Stimulated activated CD8-positive, alpha-beta memory T cell treated with anti-CD3 and anti-CD28 coated beads, Interleukin-4, amount 100 ng/mL, for 4 hours (primary cell): ENCODE measurements at places on chromosomes 1 and 21.

GRCh38 chr1:236685917-236686814 lies at the start of gene ACTN2:
Gene ACTN2, plus strand, starts transcription at chr1:236686499. Its CDS starts 175 bp downstream, at chr1:236686674.
- no peak for DNase-seq

GRCh38 chr1:41394959-41395956 lies 34.0 kb downstream of the FOXO6 start:
- DNase-seq, result no peak

DNA sequence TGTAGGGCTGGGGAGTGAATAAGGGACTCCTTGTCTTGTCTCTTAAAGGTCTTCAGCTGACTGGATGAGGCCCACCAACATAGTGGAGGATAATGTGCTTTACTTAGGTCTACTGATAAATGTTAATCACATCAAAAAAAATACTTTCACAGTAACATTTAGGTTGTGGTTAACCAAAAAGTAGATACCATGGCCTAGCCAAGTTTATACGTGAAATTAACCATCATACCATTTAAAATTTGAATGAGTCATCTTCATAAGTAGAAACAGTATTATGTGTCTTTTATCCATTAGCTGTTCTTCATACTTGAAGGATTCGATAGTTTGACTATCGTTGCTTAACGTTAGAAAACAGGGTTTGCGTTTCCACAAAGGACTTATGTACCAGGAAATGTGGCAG lies 80.9 kb downstream of the MTR start:
- DNase-seq, result no peak

DNA sequence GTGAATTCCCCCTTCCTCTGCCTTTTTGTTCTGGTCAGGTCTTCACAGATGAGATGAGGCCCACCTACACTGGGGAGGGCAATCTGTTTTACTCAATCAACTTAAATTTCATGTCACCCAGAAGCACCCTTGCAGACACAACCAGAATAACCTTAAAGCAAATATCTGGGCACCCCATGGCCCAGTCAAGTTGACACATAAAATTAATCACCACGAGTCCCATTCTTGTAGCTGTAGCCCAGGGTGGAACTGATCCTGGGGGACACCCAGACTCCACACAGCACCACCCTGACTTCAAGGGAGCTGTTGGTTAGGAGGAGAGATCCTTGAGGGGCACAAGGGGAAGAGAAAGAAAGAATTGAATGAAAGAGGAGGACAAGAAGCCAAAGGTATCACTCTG lies 23.1 kb downstream of the CAPN9 start:
- no peak for DNase-seq

- DNase-seq, result no peak
These were observed 16.2 kb upstream of the MEF2D start for GRCh38 chr1:156516821-156517220.

- DNase-seq, result no peak
These were observed 687.3 kb downstream of the BRINP3 start for GRCh38 chr1:189790335-189790734.

GRCh38 chr1:48753293-48753692 lies 23.4 kb downstream of the BEND5 start:
- DNase-seq, result no peak

DNA sequence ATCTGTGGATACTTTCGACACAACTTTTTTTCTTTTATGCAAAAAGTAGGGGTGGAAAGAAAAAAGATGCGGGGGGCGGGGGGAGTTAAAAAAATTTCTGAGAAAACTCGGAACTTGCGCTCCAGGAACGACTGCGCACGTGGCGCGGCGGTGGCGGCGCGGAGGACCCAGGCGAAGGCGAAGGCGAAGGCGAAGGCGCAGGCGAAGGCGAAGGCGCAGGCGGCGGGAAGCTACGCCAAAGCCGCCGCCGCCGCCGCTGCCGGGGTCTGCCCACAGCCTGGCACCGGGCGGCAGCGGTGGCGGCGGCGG lies 208 bp upstream of the BARHL2 start:
- DNase-seq, result no peak

DNA sequence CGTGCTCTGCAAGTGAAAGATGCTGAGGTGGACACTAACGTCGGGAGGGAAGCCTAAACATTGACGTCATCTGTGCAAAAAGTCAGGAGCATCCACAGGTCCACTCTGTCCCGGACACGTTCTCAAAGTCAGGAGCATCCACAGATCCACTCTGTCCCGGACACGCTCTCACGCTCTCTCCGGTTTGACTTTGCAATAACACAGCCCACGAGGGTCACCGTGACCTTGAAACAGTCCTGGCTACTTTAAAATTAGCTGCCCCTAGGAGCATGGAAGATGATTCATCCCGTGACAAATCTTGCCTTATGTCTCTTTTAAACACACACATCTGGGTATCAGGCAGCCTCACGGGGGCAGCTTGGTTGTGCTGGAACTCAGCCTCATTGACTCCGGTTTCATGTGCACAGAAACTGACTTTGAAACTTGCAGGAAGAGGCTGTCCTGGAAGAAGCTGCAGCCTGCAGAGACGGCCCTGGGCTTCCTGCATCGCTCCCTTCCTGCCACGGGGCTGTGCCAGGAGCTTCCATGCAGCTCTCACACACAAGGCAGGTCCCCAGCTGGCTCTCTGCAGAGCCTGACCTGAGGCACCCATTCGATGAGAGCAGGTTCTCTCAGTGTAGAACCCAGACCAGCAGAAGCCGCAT lies 18.1 kb upstream of the COL18A1 start:
- DNase-seq, result no peak

DNA sequence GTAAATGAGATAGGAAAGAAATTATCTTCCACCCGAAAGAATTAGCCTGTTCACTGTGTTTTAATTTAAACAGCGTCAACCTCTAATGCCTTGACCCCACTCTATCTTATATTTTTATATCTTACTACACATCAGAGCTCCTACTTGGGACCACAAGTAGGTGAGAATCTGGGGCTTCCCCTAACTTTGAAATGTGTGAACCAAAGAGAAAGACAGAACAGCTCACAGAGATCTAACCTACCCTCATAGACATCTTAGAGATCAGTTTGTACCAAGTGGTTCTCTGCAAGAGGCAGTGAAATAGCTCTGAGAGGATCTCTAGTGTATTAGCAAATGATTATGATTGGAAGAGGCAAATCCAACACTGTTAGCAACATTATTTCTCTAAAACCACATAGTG lies 31.0 kb upstream of the IFI16 start:
- no peak for DNase-seq

GRCh38 chr1:100959502-100960060 lies 63.7 kb downstream of the SLC30A7 start:
- no peak for DNase-seq

DNA sequence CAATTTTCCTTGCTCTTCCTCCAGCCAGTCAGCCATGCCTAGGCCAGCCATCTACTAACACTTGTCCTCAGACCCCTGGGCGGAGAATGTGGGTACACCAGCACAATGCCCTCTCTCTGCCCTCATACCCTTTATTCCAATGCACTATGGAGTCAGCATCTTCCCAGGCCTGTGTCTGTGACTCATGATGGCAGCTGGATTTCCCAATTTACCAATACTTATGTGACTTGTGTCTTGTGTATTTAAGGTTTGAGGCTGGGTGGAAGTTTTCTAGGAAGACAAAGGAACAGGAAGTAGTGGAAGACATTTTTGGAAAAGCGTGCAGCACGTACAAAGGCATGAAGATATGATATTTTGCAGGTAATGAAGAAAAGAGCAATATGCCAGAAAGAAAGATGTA lies 114.3 kb downstream of the NMNAT2 start:
- no peak for DNase-seq

DNA sequence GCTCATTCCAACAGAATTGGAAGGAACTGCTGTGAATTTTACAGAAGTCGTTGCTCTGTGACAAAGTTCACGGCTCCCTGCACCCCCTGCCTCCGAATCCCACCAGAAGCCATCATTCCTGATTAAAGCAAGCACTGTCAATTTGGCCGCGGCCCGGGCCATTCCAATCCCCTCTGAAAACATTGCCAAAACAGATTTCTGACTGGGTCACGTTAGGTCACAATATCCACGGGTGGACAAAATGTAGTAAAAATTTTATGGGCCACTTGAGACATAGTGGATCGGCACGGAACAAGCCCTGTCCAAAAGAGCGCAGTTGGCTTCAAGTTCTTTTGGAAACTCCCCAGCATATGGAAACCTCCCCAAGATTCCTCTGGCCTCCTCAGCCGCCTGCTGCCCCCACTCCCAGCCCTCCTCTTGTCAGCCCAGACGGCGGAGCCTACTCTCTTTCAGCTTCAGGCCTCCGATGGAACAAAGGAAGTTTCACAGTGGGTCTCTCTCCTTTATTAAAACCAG lies 67.2 kb upstream of the IFNAR2 start:
- DNase-seq, result no peak

- no peak for DNase-seq
These were observed 12.2 kb downstream of the C1orf74 start for GRCh38 chr1:209772126-209772525.

DNA sequence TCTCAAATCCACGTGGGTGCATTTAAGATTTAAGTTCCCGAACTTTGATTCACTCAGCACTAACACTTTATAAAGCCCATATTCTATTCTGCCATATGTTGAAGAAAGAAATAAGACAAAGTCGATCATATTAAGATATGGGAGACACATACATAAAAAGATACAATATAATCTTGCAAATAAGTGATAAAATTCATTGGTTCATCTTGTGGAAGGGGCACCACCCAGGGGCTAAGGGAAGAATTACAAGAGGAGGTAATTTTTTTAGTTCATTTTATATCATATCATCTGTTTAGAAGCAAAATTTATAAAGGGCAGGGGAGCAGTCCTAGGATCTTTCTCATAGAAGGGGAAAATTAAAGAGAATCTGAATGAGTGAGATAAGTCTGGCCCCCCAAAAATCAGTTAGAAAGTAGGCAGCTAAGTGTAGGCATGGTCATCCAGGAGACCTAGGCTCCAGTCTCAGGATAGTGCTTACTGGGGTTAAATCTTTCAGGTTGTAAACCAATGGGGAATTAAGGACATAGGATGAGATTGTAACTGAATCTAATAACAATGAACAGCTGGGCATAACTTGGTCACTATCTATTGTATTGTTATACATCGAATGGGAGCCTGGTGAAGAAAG lies 124.2 kb upstream of the L1TD1 start:
- DNase-seq, result no peak

GRCh38 chr1:17168091-17168876 lies 36.6 kb upstream of the PADI1 start:
- no peak for DNase-seq

DNA sequence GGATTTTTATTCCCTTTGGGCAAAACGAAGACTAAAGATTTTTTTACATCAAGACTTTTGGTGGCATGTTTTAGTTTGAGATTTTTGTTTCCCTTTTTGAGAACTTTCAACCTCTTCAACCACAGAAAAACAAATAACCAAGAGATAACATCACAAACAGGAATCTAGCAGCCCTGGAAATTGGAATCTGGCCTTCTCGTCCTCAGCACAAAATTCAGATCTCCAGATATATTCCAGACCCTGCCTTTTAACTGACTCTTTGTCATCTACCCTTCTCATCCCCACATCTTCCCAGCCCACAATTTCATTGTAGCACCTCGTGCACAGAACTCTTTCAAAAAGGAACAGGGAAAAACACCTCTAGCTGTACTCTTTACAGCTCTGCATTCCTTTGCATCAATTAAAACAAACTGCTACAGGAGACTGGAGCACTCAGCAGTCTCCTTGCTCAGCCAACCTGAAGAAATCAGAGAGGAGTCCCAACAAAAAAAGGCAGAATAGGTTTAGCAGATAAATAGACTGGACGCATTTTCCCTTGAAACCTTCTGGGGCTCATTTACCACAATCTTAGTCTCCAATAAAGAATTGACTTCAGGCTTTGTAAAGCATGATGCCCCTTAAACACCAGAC lies 251.0 kb downstream of the TTLL7 start:
- no peak for DNase-seq

- DNase-seq, result no peak
These were observed 74.3 kb downstream of the BRINP3 start for GRCh38 chr1:190403402-190403801.

DNA sequence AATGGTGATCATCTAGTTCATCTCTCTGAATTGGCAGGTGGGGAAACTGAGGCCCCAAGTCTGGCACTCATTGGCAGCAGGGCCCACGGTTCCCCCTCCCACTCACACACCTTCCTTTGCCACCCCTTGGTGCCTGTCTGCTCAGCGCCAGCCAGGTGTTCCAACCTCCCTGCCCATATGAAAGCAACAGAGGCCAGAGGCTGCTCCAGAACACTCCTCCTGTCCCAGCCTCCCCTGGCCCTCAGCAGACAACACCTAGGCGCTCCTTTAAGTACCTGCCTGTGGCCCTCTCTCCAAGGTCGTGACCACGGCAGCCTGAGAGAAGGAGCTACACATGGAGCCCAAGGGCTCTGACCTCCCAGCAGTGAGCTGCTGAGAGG lies 362.3 kb upstream of the VAMP3 start:
- no peak for DNase-seq

- DNase-seq, result no peak
These were observed 22.7 kb upstream of the TRIM67 start for GRCh38 chr1:231139125-231139649.

GRCh38 chr1:201795066-201795465 lies 33.9 kb upstream of the IPO9 start:
- DNase-seq, result no peak

- no peak for DNase-seq
These were observed 43.0 kb upstream of the AK4 start for GRCh38 chr1:65104854-65105534.

- DNase-seq, result no peak
These were observed 11.5 kb downstream of the TIAM1 start for GRCh38 chr21:31332525-31332924.

GRCh38 chr21:39373634-39374033 lies 24.7 kb upstream of the HMGN1 start:
- no peak for DNase-seq

- no peak for DNase-seq
These were observed 2.4 kb downstream of the NHLH2 start for GRCh38 chr1:115838431-115839028.

- no peak for DNase-seq
These were observed at the start of gene GLIS1 for GRCh38 chr1:53739109-53739681. Gene GLIS1, minus strand, starts transcription at chr1:53739164. Its CDS starts 1,100 bp downstream, at chr1:53738064.

GRCh38 chr1:219659684-219660083 lies 46.8 kb upstream of the ZC3H11B start:
- DNase-seq, result no peak

- no peak for DNase-seq
These were observed 154.3 kb downstream of the PLXNA2 start for GRCh38 chr1:208089761-208090370.

DNA sequence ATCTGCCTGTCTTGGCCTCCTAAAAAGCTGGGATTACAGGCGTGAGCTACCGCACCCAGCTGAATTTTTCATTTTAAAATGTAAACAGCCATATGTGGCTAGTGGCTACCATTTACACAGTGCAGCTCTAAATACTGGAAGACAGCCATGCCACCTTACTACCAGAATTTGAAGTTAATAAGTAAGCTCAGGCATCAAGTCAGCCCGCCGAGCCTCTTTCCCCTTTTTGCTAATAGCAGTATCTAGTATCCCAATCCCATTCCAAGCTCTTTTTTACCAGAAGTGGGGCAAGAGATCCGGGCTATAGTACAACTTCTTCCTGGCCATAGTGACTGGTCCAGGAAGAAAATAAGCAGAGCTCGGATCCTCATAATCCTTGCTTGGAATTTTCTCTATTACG lies 15.1 kb downstream of the TAF13 start:
- DNase-seq, result no peak
